ENCODE measurements at places on chromosomes 11 and 22. TPM values are rescaled to one million over a fixed set of nuclear protein-coding genes. Genes with fewer than 3 reads are reported as not detected.
A peak's percentile ranks its signal among the peaks of the same experiment; 100 is the strongest.

GRCh38 chr22:29105468-29105867 is 32.6 kb downstream of the KREMEN1 start:
- no peaks in the 10 kb centered on the region for H3K36me3 ChIP-seq
- no peak overlapping the region for H3K27ac ChIP-seq
- H3K4me3 ChIP-seq = no peak overlapping the region
- H3K4me1 ChIP-seq = no peaks in the 10 kb centered on the region
- no peaks in the 10 kb centered on the region for H3K27me3 ChIP-seq

- H3K27me3 ChIP-seq = no peaks in the 10 kb centered on the region
- H3K27ac ChIP-seq = no peak overlapping the region
- no peaks in the 10 kb centered on the region for H3K4me1 ChIP-seq
- H3K4me3 ChIP-seq = no peak overlapping the region
These were observed 6.8 kb downstream of the TMEM121B start for GRCh38 chr22:17114173-17114897.

OOSP3 gene
- total RNA-seq = not detected

- H3K27me3 ChIP-seq = no peaks in the 10 kb centered on the region
- no peak for DNase-seq
- no peak overlapping the region for H3K4me3 ChIP-seq
- H3K36me3 ChIP-seq = peaks cover 7% of the 10 kb centered on the region
- no peaks in the 10 kb centered on the region for H3K4me1 ChIP-seq
- H3K27ac ChIP-seq = no peak overlapping the region
These were observed 5.7 kb downstream of the SLC39A13 start for GRCh38 chr11:47413908-47414684.

HTR3A gene
- total RNA-seq = not detected

PLAAT2 gene
- not detected for total RNA-seq

VSTM5 gene
- total RNA-seq = 0.87 TPM

GRCh38 chr22:27801616-27802345 is at the start of gene MN1:
Gene MN1, minus strand, starts transcription at chr22:27801756. Its CDS starts 1,213 bp downstream, at chr22:27800543.
- peak; percentile 64 for DNase-seq
- no peaks in the 10 kb centered on the region for H3K4me1 ChIP-seq
- peak within 1 kb of the TSS; percentile 90 for H3K4me3 ChIP-seq
- no peaks in the 10 kb centered on the region for H3K36me3 ChIP-seq

- H3K27ac ChIP-seq = no peak overlapping the region
- H3K36me3 ChIP-seq = no peaks in the 10 kb centered on the region
- no peak overlapping the region for H3K4me3 ChIP-seq
- no peak for DNase-seq
- no peaks in the 10 kb centered on the region for H3K27me3 ChIP-seq
These were observed 838.7 kb upstream of the API5 start for GRCh38 chr11:42473106-42473505.

SHISAL1 gene
- total RNA-seq = 3.2 TPM

PLCB3 gene
- total RNA-seq = 29.4 TPM

DNA sequence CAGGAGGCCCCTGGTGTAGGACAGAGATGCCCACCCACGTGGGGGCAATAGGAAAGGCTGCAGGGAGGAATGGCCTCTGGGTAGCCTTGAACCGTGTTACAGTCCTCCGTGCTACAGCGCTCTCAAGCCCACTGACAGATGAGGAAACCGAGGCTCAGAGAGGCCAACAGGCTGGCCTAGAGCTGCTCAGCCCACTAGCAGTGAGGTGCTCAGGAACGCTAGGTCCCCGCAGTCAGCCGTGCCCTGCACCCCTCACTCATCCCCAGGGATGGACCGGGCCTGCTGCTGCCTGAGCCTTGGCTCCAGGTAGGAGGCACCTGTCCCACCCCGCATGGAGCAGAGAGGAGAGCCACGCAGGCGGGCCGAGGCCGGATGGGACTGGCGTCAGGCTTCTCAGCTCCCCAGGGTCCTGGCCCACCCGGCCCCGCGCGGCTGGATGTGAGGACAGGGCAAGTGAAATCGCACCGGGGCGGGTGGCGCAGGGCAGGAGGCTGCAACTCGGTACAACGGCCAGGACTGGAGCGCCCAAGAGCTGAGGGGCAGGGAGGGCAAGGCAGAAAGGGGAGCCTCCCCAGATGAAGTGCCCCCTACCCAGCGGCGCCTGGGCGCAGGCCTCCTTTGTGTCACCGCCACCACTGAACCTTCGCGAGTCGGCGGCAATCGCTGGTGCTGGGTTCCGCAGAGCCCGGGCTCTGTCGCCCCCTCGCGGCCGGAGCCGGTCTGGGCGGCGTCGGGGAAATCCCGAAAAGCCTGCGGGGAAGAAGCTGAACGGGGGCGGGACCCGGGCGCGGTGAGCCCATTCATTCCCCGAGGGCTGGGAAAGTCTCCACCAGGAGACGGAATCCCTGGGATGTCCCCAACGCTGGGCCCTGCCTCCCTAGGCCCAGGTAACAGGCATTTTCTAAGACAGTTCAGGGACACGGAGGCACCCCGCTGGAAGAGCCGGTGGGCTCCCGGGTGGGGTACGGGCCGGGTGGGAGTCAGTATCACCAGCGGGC is 8.4 kb upstream of the SLC2A11 start:
- H3K4me3 ChIP-seq = no peak overlapping the region
- DNase-seq = peak; percentile 86
- no peak overlapping the region for H3K27ac ChIP-seq

- no peaks in the 10 kb centered on the region for H3K36me3 ChIP-seq
- no peak for DNase-seq
- no peak overlapping the region for H3K27ac ChIP-seq
- H3K4me1 ChIP-seq = peaks cover 7% of the 10 kb centered on the region
- no peak overlapping the region for H3K4me3 ChIP-seq
- H3K27me3 ChIP-seq = no peaks in the 10 kb centered on the region
These were observed 894.6 kb downstream of the FAM181B start for GRCh38 chr11:81839016-81839415.

BIRC3 gene
- 13.7 TPM for total RNA-seq

DNA sequence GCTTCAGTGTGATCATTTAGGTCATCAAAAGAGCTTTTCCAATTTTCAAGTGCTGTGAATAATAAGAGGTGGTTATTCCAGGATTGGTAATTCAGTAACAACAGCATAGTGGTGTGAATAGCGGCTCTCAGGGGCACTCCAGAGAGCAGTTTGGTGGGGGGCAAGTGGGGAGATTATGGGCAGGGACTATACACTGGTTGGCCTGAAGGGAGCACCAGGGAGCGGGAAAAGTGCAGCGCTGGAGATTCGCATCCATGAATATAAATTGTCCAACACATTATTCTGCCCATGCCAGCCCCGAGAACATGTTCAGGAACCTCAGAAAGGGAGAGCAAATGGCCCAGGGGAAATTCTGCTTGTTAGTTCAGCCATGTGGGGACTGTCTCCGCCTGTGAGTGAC is 37.9 kb downstream of the OR6Q1 start:
- no peaks in the 10 kb centered on the region for H3K4me1 ChIP-seq
- no peaks in the 10 kb centered on the region for H3K36me3 ChIP-seq
- DNase-seq = no peak
- H3K27ac ChIP-seq = no peak overlapping the region
- H3K27me3 ChIP-seq = no peaks in the 10 kb centered on the region

DNA sequence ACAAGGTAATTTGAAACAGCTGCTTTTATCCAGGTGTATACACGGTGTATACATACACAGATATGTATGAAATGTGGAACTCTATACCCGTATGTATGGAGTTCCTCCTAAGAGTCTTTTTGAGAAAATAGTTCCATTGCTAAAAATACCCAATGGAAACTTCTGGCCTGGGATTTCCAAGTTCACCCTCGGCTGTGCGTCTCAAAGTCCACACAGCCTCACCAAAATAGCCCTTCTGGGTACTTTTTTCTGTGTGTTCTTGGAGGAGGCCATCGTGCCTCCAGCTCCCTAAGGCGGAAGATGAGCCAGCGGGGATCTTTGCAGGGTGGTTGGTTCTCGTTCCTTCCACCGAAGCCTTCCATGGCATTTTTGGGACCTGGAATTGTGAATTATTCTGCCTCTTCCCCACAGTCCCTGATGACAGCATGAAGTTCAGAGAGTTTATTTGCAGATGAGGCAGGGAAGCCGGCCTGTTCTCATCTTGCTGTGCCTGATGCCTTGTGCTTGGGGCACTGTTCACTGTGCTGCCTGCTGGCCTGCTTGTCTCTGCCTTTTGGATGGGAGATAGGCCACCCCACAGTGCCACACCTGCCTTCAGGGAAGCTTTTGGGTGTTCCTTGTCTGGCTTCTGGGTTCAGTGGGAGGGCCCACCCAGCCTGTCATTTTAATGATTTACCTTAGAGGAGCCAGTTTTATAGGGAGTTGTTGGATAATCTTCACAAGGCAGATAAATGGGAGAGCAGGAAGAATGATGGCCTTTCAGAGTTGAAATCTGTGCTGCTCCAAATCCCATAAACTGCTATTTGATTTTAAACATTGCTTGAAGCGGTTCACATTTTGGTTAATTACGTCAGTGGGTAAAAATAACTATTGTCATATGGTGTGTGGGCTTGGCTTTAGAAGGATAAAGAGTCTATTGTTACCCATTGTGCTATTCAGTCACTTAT is 112.7 kb upstream of the OR4B1 start:
- H3K4me1 ChIP-seq = no peaks in the 10 kb centered on the region
- no peak for DNase-seq
- H3K36me3 ChIP-seq = no peaks in the 10 kb centered on the region
- H3K27me3 ChIP-seq = no peaks in the 10 kb centered on the region
- no peak overlapping the region for H3K4me3 ChIP-seq

- H3K4me1 ChIP-seq = no peaks in the 10 kb centered on the region
- no peak for DNase-seq
- no peaks in the 10 kb centered on the region for H3K27me3 ChIP-seq
- no peak overlapping the region for H3K27ac ChIP-seq
- H3K4me3 ChIP-seq = no peak overlapping the region
These were observed 5.8 kb downstream of the THRSP start for GRCh38 chr11:78069465-78069864.

DNA sequence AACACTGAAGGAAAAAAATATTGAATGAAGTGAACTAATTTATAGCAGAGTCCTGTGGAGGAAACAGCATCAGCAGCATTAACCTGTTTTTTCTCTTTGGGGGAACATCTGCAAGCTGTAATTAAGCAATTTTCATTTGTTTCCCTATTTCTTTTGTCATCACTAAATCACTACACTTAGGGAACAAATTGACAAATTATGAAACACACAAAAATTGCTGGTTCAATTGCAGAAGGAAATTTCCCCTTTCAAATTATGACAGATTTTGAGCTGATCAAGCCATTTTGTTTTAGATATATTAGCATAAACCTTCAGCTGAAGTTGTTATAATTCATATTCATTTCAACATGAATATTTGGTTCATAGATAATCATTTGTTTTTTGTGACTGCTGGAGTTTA is 22.2 kb upstream of the RAG2 start:
- no peaks in the 10 kb centered on the region for H3K4me1 ChIP-seq
- H3K27ac ChIP-seq = no peak overlapping the region
- no peaks in the 10 kb centered on the region for H3K27me3 ChIP-seq
- no peak for DNase-seq

DNA sequence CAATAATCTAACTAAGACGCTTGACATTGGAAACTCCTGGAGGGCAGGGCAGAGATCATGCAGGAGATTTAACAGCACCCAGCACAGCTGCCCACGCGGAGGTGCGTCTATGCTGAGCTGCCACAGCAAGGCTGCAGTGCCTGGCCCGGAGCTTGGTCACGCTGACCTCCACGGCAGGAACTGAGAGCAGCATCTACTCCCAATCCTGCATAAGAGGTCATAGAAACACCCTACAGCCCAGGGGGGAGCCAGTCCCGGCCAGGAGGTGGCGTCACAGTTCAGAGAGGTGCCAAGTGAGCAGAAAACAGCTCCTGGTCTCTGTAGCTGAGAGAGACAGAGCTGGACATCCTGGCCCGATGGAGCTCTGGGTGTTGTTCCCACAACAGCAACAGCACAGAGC is 121.1 kb upstream of the TMEM45B start:
- no peak for DNase-seq
- H3K27ac ChIP-seq = no peak overlapping the region
- no peaks in the 10 kb centered on the region for H3K27me3 ChIP-seq
- H3K4me1 ChIP-seq = no peaks in the 10 kb centered on the region
- H3K4me3 ChIP-seq = no peak overlapping the region

ART5 gene
- total RNA-seq = not detected

- H3K4me1 ChIP-seq = peaks cover 5% of the 10 kb centered on the region
- peak; percentile 58 for DNase-seq
- H3K27ac ChIP-seq = no peak overlapping the region
- no peak overlapping the region for H3K4me3 ChIP-seq
- no peaks in the 10 kb centered on the region for H3K36me3 ChIP-seq
- no peaks in the 10 kb centered on the region for H3K27me3 ChIP-seq
These were observed 196.5 kb downstream of the FAM76B start for GRCh38 chr11:95593111-95593510.

DNA sequence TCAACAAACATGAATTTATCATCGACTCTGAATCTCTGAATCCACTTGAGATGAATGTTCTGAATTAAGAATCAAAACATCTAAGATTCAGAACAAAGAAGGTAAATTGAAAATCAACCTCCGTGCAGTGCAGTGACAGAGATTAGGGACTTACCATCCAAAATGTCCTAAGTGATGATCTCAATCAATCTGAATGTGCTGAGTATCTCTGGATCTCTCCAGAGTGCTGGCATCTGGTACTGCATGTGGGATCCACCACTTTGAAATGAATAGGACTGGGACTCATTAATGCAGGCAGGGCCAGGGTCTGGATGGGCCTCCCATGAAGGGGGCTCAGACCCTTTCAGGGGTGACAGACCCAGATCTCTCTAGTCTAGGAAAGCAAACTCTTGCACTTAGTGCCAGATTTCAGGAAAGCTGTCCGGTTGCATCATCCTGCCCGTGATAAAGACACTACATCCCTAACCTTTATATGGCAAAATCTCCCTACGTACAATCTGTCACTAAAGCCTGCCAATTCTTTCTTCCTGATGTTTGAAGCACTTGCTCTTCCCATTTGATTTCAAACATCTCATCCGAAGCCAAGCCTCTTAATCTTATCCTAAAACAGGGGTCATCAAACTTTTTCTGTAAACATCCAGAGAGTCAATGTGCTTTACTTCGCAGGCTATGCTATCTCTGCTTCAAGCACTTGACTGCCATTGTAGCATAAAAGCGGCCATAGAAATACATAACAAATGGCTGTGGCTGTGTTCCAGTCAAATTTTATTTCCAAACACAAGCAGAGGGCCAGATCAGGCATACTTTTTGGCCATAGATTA is 263.3 kb downstream of the LARGE1 start:
- H3K27ac ChIP-seq = no peak overlapping the region
- H3K36me3 ChIP-seq = no peaks in the 10 kb centered on the region
- no peak overlapping the region for H3K4me3 ChIP-seq
- no peaks in the 10 kb centered on the region for H3K27me3 ChIP-seq
- DNase-seq = no peak

DNA sequence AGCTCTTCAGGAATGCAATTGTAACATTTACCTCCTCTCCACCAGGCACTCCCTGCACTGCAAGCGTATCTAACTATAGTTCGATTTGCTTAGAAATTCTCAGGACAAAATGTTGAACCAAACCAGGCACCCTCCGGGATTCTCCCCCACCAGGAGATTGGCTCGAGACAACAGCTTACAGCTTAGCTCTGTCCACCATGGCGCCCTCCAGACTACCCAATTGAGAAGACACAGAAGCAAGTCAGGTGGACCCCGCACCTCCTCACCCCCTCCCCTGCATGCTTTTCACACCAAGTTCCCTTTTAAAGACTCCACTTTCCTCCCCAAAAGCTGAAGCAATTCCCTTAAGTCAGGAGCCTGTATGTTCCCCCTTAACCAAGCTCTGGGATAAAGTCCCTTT is 34.7 kb upstream of the RFPL3 start:
- no peaks in the 10 kb centered on the region for H3K36me3 ChIP-seq
- no peak overlapping the region for H3K4me3 ChIP-seq
- no peaks in the 10 kb centered on the region for H3K27me3 ChIP-seq
- no peak for DNase-seq
- H3K4me1 ChIP-seq = no peaks in the 10 kb centered on the region
- no peak overlapping the region for H3K27ac ChIP-seq
